ENCODE measurements at places on chromosomes 6 and 20. TPM values are rescaled to one million over a fixed set of nuclear protein-coding genes. Genes with fewer than 3 reads are reported as not detected.

The SIGLEC1 gene
- total RNA-seq: not detected

DNA sequence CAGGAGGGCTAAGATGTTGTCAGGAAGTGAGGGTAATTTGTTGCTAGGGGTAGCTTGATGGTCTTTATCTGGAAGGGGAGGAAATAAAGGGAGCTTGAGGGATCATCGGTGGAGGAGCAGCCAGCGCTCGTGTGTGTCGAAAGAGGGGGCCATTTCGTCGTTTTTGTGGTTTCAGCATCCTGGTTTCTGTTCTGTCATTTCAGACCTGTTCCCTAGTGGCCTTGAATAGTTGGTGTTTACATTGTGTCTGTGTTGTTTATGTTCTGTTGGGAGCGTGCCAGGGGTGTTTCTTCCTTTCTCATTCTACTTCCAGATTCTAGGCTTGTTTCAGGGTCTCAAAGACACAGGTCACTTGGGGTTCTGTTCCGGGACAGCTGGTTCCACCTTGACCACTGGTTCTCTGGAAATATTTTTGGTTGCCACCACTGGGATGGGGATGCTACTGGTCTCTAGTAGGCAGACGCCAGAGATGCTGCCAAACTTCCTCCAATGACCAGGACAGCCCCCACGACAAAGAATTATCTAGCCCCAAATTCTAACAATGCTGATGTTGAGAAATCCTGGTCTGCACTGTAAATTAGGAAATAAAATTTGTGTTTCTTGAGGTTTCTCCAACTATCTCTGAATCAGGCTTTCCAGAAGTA, 113.9 kb upstream of the NAA20 start:
- peak; percentile 13 for DNase-seq

The MAP7 gene
- total RNA-seq: 0.47 TPM

DNA sequence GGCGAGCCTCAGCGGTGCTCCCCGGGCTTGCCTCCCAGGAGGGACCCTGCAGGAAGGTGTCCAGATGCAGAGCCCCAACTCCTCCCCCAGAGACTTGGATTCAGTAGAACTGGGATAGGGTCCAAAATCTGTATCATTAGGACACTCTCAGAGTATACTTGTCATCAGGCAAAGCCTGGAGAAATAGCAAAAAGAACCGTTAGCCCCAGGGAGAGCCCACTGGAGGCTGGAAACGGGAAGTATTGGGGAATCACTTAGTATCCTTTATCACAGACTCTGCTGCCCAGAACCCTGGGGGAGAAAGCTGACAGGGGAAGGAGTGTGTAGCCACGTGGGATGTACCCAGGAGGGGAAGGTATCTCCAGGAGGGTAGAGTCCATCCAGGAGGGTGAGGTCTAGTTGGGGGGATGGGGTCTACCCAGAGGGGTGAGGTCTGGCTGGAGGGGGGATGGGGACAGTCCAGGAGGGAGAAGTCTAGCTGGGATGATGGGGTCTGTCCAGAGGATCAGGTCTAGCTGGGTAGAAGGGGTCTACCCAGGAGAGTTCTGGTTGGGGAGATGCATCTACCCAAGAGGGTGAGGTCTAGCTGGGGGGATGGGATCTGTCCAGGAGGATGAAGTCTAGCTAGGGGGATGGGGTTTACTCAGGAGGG, 107.2 kb downstream of the LY86 start:
- no peak for DNase-seq

- DNase-seq: no peak
Observed at GRCh38 chr6:111865049-111865585, 8.1 kb downstream of the FYN start.

DNA sequence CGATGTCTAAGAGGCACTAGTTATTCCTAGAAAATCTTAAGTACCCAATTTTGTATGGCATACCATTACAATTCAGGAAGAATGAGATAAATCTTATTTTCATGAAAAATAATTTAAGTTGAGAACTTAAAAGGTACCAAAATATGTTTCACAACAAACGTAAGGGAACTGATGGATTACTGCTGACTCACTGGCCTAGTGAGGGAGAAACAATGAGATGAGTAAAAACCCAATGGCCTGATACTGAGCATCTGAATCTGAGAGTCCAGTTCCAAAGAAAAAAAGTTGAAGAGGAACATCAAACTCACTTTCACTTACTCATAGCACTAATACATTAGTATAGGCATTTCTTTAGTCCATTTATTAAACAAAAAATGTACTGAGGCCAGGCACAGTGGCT, 56.0 kb downstream of the MDN1 start:
- DNase-seq: no peak

DNA sequence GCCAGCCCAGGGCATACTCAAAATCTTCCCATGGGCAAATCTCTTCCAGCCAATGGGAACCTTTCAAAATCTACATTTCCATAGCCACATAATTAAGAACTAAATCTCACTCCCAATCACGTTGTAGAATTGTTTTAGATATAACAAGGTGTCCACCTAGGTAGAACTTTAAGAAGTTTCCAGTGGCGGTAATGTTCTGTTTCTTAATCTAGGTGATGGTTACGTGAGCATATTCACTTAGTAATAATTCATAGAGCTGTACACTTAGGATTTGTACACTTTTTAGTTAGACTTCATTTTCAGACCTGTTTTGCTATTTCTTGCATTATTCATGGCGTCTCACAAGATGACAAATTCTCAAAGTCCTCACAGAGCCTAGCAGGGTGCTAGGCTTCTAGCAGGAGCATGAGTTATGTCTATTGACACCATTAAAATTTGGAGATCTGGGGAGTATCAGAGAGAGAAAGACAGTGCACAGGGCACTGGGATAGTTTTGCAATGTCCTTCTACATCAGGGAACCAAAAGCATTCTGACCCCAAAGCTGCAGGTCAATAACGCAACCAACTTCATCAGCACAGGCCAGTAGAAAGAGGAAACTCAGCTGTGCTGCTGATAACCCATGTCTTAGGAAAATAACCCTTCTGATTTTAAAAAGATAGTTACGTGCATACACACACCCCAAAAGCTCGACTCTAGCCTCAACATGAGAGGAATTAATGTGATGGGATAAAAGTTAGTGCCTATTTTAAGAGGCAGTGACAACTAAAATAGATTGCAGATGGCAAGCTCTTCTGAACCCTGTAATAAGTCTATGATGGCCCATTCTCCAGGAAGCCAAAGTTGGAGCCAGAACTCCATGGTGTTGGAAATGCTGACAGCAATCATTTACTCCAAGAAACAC, 518.1 kb upstream of the JARID2 start:
- no peak for DNase-seq

GRCh38 chr6:162526960-162527359, 200.6 kb downstream of the PRKN start:
- DNase-seq: no peak

DNA sequence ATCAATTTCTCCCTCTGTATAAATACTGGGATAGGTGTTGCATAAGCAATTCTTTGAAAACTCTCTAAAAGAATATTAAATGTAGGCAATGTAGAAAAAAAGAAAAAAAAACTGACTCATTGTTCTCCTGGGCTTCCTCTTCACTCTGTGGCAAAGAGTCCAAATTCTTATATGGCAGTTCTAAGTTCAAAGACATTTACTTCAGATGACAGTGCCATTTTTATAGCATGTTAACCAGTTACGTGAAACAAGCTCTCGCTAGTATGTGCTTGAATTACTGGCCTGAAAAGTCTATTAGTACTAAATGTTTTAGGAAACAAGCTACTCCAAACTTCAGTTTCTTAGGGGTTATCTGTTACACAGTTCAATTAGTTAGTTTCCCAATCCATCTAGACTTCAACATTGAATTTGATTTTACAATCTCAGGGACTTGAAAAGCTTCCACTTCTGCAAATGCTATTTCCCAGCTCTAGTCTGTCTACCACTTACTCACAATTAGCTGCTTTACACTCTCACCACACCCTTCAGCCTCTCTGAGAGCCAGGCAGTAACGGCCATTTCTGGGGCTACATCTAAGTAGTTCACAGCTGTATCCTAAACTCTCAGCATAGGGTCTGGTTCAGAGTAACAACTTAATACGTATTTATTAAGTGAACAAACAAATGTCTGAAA, 100.4 kb downstream of the OGFRL1 start:
- no peak for DNase-seq

DNA sequence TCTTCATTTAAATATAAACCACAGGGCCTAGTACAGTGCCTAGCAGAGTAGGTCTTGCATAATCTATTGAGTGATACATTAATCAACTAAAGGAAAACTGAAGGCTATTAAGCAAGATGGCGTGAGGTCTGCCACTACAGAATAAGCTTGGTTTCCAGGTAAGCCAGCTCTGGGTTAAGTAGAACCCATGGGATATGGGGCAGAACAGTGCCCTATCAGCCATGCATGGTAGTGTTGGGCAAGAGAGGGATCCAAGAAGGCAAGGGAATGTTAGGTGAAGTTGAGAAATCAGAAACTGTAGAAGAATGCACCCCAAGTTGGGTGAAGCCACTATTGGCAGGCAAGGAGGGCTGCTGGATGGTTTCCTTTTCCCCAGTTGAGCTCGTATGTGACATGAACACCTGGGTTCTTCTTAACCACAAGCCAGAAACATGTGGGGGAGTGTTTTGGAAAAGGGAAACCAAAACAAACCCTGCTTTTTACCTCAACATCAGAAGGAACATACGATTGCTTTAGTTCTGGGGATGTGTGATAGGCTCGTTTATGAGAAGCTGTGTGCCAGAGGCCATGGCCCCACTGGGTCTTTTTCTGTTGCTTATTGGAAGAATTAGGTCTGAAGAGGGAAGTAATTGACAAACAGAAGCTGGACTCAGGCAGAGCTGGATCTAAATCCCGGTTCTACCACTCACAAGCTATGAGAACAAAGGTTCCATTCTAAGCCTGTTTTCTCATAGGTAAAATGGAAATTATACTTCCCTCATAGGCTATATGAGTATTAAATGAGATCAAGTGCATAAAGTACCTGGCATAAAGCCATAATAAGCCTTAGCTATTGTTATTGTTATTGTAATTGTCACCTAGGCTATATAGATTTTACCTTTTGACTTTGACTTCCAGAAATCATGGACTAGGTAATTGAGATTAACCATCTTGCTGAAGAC, 33.5 kb downstream of the NEDD9 start:
- DNase-seq: peak; percentile 58

- DNase-seq: peak; percentile 35
Observed at GRCh38 chr6:24524805-24525204, 30.0 kb downstream of the ALDH5A1 start.

The GLP1R gene
- total RNA-seq: 1.1 TPM

GRCh38 chr6:105851113-105851580, 235.0 kb upstream of the PRDM1 start:
- DNase-seq: no peak

- DNase-seq: peak; percentile 48
Observed at GRCh38 chr6:85364344-85364743, 85.5 kb upstream of the NT5E start.

GRCh38 chr20:36653456-36653855, 7.5 kb upstream of the SLA2 start:
- DNase-seq: no peak

DNA sequence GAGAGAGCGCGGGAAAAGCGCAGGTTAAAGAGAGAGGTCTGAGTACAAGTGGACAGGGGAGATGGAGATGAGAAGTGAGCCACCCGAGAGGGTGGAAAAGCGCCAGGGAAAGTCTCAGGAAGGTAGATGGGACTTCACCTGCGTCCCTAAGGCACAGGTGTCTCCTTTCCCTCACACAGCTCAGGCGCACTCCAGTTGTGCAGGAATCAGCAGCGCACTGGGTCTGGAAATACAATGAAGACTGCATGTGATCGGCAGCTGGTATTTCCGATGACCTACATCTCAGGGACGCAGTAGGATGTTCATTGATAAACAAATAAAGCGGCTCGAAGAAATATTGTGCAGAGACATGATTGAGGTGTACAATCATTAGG, 432 bp upstream of the KHDRBS2 start:
- no peak for DNase-seq

All from activated CD8-positive, alpha-beta T cell treated with anti-CD3 and anti-CD28 coated beads for 36 hours (primary cell).